ENCODE measurements at places on chromosomes 4 and X.

GRCh38 chr4:105923497-105924238 lies 28.4 kb downstream of the NPNT start:
- DNase-seq, result no peak

GRCh38 chr4:100278567-100278966 lies 88.3 kb upstream of the DDIT4L start:
- DNase-seq, result no peak

- no peak for DNase-seq
These were observed 667 bp downstream of the PTTG2 start for GRCh38 chr4:37960679-37961450.

DNA sequence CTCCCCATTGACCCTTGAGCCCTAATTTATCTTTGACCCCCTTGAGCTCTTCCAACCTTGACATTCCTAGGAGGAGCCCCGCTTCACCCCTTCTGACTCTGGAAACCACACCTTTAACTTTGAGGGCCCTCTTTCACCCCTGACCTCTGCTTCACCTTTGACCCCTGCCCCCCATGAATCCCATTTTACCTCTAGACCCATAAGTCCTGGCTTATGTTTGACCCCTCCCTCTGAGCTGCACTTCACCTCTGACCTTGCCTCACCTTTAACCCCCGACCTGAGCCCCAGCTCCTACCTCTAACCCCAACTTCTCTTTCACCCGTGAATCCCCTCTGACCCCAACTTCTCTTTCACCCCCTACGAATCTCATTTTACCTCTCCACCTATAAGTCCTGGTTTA lies 169.7 kb downstream of the THOC2 start:
- DNase-seq, result no peak

DNA sequence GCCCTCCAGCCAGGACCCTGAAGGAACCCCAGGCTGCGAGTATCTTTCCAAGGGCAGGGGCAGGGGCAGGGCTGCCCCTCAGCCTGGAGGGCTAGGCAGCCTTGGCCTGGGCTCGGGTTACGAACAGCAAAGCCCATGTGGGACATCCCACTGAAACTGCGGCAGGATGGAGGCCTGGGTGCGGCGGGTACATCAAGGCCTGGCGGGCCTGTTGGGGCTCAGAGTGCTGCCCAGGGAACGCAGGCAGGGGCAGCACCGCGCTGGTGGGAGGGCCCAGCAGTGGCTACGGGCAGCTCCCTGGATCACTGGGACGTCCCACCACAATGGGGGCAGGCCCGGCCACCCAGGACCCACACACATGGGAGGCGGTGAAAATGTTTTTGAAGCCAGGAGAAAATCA lies 10.9 kb downstream of the NAT8L start:
- no peak for DNase-seq

DNA sequence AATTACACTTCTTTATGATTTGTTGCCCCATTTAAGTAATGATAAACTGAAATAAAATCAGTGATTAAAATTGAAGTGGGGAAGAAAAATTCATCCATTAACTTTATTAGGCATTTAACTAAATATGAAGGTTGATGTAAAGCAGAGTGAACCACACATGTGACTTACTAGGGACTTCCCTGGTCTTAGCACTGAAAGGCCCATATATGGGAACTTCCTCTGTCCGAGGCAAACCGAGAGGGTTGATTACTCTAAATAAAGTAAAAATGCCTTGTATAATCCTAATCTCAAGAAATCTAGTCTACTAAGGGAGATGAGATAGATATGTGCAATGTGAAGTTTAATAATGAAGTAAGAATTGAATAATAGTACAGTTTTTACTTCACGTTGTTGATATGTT lies 403.9 kb upstream of the RPS6KA3 start:
- DNase-seq, result no peak

- DNase-seq, result no peak
These were observed 413.0 kb downstream of the MAPK10 start for GRCh38 chr4:85946821-85947220.

DNA sequence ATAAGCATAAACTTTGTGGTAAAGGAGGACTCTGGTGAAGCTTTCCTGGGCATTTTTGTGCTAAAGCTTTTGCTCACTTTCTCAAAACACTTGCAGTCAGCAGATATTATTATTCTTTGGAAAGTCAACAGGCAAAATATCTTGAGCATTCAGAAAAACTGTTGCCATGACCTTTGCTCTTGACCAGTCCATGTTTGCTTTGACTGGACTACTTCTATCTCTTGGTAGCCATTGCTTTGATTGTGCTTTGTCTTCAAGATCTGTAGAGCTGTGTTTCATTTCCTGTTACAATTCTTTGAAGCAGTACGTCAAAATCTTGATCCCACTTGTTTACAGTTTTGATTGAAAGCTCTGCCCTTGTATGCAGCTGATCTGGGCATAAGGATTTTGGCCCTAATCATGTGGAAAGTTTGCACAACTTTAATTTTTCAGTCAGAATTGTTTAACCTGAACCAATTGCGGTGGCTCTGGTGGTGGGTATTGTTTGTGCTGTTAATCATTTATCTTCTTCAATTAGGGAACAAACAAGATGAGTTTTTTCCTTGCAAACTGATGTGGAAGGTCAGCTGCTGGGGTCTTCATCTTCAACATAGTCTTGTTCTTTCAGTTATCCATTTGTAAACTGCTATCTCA lies 121.5 kb upstream of the NUDT6 start:
- no peak for DNase-seq

GRCh38 chr4:5823542-5824211 lies 69.2 kb downstream of the CRMP1 start:
- no peak for DNase-seq

DNA sequence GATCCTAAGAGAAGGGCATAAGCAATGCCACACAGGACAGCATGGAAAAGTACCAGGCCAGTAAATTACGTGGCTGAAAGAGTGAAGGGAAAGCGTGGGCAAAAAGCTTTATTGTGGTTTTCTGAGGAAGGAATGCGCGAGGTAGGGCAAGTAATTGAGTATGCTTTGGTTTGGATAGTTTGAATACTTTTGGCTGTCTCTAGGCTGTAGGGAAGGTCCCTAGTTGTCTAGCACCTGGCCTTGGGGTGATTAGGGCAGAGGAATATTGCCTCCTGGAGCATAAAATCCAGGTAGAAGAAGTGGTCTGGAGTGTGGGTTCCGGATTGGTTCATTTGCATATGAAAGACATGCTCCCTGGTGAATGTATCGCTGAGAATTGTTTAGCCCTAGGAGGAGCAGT lies 46.4 kb upstream of the NALF2 start:
- DNase-seq, result no peak

GRCh38 chr4:74675673-74676279 lies 118.5 kb downstream of the BTC start:
- no peak for DNase-seq

DNA sequence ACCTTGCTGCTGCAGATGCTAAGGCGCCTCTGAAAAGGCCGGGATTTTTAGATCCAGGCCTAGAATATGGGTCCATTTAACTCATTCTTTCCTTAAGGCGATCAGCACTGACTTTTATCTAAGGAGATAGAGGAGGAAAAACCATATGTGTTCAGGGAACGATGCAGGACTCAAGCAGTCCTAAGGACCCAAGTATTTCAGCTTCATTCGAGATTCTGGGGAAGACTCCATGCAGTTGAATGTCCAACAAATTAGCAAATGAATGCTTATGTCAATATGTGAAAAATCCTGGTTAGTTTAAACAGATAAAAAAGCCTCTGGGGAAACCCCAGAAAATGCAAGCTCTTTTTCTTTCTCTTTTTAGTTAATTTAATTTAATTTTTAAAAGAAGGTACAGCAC lies 36.0 kb downstream of the HELT start:
- no peak for DNase-seq

DNA sequence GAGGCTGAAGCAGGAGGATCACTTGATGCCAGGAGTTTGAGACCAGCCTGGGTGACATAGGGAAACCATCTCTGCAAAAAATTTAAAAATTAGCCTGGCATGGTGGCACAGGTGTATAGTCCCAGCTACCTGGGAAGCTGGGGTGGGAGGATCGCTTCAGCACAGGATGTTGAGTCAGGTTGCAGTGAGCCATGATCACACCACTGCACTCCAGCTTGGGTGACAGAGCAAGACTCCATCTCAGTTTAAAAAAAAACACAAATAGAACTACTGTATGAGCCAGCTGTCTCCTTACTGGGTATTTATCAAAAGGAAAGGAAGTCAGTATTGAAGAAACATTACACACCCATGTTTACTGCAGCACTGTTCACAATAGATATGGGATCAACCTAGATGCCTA lies 138.7 kb downstream of the RAP1GDS1 start:
- DNase-seq, result no peak
